ENCODE measurements at places on chromosomes 2 and 18. TPM values are rescaled to one million over a fixed set of nuclear protein-coding genes. Genes with fewer than 3 reads are reported as not detected.

The MYO5B gene
- 25.8 TPM for polyA plus RNA-seq

The BCS1L gene
- 64.8 TPM for polyA plus RNA-seq

The NCKAP5 gene
- 6.5 TPM for polyA plus RNA-seq

The CROCC2 gene
- polyA plus RNA-seq = 0.09 TPM

The RALB gene
- 71.4 TPM for polyA plus RNA-seq

The FAM228A gene
- polyA plus RNA-seq = 0.70 TPM
